HT-29 (cell line): ENCODE measurements at places on chromosomes 11 and 22.

DNA sequence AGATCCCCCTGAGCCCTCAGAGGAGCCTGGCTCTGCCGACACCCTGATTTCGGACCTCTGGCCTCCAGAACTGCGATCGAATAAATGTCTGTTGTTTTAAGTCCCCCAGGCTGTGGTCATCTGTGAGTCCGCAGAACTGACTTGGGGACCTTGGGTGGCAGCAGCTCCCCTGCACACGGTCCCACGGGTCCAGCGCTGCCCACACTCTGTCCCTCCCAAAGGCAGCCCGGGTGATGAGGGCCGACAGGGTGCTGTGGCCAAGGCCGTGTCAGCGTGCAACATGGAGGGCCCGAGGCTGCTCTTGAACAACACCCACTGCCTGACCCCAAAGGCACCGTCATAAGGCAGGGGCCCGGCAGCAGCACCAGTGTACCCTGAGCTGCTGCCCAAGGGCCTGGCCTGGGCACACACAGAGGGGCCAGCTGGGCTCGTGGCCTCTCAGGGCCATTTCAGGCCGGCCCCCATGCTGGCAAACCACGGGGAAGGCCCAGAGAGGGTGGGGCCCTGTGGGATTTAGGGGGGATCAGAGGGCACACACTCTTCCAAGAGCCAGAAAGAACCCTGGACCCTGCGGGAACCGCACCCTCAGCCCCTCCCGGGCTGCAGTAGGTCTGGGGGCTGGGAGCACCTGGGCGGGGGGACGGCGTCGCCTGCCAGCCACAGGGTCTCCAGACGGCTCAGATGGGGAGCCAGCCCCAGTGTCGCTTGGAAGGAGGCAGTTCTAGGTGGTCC lies 77.1 kb upstream of the PRR5 start:
- DNase-seq: no peak

GRCh38 chr22:29729161-29729560 lies 9.4 kb downstream of the CABP7 start:
- DNase-seq: no peak

GRCh38 chr11:81869351-81870065 lies 864.2 kb downstream of the FAM181B start:
- no peak for DNase-seq

- no peak for DNase-seq
Measured at GRCh38 chr11:7617032-7617431, 56.3 kb downstream of the CYB5R2 start.

- no peak for DNase-seq
Measured at GRCh38 chr22:35615156-35615555, 2.0 kb downstream of the MB start.

DNA sequence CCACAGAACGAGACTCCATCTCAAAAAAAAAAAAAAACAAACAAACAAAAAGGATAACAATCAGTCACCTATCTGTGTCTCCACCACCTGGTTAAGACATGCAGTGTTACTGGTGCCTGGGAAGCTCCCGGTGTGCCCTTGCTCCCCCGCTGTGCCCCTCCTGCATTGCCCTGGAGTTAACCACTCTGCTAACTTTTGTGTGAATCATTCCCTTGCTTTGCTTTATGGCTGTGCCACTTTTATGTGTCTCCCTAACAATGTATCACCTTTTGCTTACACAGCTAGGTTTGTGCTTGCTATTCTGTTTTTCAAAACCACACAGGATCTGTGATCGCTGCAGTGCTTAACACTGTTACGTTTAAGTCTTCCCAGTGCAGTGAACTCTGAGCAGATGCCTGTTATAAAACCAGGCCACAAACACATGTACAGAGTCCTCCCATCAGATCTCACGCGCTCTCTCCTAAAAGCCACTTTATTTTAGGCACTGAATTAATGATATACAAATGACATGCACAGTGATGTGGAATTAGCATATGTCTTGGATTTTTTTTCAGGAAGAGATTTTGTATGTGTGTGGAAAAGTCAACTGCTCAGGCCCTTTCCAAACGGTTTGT lies 69.9 kb downstream of the BUD13 start:
- DNase-seq: no peak

DNA sequence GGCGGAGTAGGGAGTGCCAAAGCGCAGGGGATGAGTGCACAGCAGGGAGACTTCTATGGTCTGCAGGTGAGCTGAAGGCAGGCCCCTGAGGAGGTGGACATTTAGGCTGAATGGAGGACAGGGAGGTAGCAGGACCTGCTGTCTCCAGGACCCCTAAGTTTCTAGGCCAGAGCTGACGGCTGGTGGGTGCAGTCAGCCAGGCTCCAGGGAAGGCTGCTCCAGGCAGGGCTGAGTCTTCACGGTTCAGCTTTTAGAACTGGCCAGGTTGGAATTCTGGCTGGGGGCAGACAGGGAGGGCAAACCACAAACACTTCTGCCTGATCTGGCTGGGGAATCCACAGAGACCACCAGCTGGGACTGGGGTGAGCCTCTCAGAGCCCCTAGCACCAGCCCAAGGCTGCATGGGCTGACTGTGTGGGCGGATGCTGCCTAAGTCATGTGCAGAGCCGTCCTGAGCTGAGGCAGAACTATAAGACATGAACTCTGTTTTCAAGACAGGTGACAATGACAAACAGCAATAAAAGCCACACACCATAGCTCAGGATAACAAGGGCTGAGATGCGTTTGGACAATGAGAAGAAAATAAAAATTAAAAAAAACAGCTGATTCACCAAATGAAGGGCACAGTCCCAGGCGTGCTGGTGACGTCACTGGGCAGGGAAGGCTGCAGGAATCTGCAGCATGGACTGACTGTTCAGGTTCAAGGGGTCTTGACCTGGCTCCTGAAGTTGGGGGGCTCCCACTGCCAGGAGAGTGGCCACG lies 10.4 kb upstream of the MALAT1 start:
- peak; percentile 66 for DNase-seq

DNA sequence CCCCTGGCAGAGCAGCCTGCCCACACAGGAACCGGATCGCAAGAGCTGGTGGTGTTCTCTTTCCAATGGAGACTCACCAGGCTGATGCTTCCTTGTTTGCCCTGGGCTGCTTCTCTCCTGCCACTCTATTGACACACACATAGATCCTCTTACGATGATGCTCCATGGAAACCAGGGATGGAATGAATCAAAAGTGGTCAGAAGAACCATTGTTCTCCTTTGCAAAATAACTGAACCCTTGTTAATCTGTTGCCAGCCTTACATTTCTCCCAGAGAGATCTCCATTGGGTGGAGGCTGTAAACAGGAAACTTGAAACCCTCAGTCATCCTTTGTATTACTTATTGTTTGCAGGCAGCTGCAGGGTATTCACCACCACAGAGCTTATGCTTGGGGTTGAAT lies 24.6 kb upstream of the LDLRAD3 start:
- no peak for DNase-seq

DNA sequence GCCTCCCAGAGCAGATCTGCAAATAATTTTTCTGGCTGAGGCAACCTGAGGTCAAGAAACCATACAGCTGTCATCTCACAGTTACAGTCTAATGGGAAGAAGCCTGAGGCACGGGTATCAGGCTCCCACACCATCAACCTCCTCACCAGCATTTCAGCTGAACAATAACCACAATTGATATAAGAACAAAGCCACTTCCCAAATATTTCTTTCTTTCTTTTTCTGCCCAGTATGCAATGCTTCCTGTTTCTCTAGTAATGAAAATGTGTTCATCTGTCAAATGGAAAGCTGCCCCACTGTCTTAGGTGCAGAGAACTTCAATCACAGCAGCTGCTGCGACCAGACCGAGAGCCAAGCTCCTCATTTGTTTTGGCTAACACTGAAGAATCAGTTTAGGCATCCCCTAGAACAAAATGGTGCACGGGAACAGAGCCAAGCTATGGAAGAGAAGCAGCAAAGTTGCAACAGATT lies 108.4 kb downstream of the BLID start:
- no peak for DNase-seq

GRCh38 chr22:24514241-24515026 lies 19.3 kb downstream of the UPB1 start:
- DNase-seq: no peak

DNA sequence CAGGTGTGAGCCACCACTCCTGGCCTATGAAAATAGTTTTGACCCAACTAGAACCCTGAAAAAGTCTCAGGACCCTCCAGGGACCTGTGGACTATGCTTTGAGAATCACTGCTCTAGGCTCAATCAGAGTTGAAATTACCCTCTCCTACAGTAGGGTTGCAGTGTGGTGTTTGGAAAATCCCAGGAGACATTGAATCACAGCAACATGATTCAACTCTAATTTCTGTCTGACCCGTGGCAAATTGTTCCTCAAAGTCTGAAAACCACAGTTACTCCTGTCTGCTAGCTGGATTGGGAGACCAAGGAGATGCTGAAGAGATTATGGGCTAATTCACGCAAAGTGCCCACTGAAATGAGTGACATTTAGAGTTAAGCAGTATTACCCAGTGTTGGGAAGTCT lies 5.4 kb upstream of the MTMR3 start:
- DNase-seq: no peak

GRCh38 chr11:77734890-77735289 lies 85.6 kb downstream of the RSF1 start:
- no peak for DNase-seq

GRCh38 chr11:80586464-80586863 lies 1145.6 kb upstream of the TENM4 start:
- DNase-seq: peak; percentile 2

- DNase-seq: no peak
Measured at GRCh38 chr11:13111813-13112130, 102.7 kb downstream of the RASSF10 start.

DNA sequence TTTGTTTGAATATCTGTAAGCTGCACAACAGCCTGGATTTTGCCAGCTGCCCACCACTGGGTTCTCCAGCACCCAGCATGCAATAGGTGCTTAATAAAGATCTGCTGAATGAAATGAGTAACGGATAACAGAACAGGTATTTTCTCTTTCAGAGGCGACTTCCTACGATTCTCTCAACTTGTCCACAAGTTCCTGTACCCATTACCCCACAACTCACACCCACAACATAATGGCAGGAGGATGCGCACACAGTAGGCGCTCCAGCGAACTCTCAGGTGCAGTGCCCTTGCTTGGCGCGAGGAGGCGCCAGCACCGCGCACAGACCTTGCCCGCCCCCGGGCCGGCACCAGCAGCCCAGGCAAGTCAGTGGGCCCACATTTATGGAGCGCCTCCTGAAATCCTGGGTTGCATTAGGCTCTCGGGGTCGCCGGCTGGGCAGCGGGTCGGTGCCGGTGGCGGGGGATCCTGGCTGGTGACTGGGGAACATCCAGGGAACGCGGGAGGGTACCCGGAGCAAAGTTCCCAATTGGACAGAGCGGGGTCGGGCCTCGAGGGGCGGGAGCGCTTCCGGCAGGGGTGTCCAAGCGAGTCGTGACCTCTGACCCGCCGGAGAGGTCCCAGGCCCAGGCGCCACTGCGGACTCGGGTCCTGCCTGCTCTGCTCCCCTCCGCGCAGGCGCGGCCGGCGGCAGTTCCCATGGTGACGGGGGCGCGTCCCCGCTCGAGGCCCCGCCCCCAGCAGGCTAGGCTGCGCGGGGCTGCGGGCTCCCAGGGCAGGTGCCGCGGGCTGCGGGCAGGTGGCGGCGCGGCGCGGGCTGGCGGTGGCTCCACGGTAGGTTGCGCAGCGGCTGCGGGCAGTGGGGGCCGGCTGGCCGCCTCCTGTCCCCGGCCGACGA lies at the start of gene KIAA1671:
KIAA1671 (plus strand) TSS at position 775 of the 895 bp plus-strand sequence. CDS start 75,284 bp downstream, outside the sequence.
- peak; percentile 77 for DNase-seq

GRCh38 chr11:93493252-93493897 lies 49.8 kb downstream of the SMCO4 start:
- peak; percentile 49 for DNase-seq

- no peak for DNase-seq
Measured at GRCh38 chr22:37484480-37485394, 1.4 kb downstream of the MFNG start.

DNA sequence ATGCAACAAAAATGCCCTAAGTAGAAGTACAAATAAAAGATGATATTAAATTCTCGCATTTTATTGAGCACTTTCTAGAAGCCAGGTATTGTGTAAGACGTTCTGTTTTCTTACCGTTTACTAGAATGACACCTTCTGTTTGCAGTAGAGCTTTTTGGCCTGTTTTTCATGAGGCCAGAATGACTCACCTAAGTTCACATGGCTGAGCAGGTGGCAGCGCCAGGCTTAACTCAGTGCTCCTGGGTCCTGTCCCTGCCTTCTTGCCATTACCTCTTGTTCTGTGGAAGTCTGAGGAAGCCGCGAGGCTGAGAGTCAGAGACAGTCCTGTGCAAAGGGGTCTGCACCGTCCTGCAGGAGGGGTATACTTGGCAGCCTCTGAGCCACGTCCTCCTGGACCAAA lies 113.8 kb downstream of the ATXN10 start:
- DNase-seq: peak; percentile 31

DNA sequence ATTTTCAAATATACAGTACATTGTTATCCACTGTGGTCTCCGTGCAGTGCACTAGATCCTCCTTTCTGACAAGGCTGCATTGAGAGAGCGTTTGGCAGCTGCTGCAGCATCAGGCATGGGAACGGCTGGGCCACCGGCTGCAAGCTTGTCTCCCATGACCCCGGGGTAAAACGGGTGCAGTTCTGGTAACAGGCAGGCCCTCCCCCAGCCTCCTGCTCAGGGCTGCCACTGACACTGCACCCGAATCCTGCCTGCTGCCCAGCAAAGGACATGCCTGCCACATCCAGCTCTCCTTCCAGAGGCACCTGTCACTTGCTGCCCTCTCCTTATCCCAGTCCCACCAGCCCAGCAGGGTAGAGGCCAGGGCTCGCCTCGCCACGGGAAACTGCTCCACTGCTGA lies 124.5 kb upstream of the TMEM45B start:
- no peak for DNase-seq

GRCh38 chr22:41873391-41873790 lies 40.5 kb downstream of the SREBF2 start:
- no peak for DNase-seq

DNA sequence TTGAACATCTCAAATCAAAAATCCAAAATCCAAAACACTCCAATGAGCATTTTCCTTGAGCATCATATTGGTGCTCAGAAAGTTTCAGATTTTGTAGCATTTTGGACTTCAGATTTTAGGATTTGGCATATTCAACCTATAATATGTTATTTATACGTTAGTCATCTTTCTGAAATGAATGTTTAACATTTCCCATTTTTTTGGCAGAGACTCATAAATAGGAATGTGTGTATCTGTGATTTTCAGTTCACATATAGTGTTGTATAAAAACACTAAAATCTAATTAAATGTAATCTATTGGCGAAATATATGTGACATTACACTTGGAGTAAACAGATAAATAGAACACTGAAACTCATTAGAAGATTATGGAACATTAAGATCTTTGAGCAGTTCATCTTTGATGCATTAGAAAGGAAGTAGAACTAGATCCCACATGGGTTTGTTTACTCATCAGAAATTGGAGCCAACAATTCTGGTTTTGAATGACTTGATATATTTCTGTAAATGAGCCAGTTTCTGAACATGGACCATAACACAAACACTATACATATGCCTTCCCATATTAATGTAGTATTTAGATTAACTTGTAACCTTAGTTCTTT lies 153.1 kb downstream of the UVRAG start:
- DNase-seq: no peak

DNA sequence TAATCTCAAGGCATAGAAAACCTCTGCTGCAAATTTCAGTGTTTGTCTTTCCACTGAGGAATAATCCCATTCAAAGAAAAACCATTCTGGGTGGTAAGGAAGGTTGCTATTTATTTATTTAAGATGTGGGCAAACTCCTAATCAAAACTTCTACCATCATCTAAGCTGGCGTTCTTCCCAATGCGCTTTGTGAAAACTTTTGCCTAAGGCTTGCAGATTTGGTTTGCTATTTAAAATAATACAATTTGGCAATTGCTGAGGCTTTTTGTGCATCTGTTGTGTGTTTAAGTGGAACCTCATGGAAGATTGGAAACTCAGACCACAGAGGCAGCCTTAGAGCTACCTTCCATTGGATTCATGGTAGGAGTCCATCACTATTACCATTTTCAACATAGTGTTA lies 309.0 kb downstream of the BLID start:
- DNase-seq: no peak

- no peak for DNase-seq
Measured at GRCh38 chr22:45460288-45461109, 42.2 kb upstream of the FBLN1 start.
